ENCODE measurements at places on chromosomes 4 and X. TPM values are rescaled to one million over a fixed set of nuclear protein-coding genes. Genes with fewer than 3 reads are reported as not detected.

Gene SRPX2
- 224 TPM for total RNA-seq

Gene FDCSP
- total RNA-seq = not detected

Gene ELK1
- total RNA-seq = 40.3 TPM

Gene TEX11
- not detected for total RNA-seq

Gene MXD4
- 61.3 TPM for total RNA-seq

Gene SPOCK3
- total RNA-seq = not detected

Gene CWH43
- total RNA-seq = not detected

Gene HPRT1
- 18.1 TPM for total RNA-seq

Gene CA5B
- total RNA-seq = 14.1 TPM

Gene HSD17B13
- total RNA-seq = 1.4 TPM

Data from mesenteric fat pad (tissue), 1 donor.